NCI-H1436 (cell line): ENCODE measurements at places on chromosomes 6 and 20.

- DNase-seq = no peak
Measured at GRCh38 chr6:169725125-169726048, 1.1 kb upstream of the PHF10 start.

DNA sequence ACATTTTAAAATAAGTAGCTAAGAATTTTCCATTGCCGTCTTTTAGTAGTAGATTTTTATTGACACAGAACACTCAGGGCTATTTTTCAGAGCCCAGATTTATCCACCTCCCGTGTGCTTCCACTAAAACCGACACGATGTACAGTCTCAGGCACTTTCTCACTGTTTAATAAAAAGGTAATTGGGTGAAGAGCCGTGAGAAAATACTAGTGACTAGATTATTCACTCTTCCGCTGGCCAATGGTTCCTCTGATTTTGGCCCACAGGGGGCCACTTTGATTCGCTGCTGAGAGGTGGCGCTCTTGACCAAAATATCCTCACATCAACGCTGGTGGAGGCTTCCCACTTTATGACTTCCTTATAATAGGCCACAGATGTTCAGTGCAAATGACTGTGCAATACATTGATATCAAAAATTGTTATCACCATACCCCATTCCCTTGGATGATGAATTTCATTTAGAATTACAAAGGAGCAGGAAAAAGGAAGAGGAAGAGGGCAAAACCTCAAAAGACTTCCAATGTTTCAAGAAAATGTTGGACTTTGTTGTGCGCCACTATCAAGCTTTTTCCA is 12.3 kb upstream of the HDDC2 start:
- DNase-seq = peak; percentile 18

- no peak for DNase-seq
Measured at GRCh38 chr20:58133020-58133808, 95.2 kb downstream of the ANKRD60 start.

DNA sequence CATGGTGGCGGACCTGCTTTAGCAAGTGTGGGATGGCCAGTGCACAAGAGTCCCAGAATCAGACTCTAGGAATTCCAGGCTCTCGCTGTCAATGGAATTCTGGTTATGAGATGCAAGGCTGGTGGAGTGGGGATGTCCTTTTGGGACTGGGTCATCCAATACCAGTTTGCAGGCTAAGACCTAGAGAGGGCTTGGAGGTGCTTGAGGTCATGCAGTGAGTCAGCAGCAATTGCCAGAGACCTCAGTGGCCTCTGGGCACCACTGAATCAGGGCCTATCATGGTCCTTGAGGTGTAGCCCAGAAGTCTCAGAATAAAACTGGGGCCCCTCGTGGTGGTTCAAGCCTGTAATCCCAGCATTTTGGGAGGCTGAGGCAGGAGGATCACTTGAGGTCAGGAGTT is 1.4 kb upstream of the SCRT2 start:
- no peak for DNase-seq

DNA sequence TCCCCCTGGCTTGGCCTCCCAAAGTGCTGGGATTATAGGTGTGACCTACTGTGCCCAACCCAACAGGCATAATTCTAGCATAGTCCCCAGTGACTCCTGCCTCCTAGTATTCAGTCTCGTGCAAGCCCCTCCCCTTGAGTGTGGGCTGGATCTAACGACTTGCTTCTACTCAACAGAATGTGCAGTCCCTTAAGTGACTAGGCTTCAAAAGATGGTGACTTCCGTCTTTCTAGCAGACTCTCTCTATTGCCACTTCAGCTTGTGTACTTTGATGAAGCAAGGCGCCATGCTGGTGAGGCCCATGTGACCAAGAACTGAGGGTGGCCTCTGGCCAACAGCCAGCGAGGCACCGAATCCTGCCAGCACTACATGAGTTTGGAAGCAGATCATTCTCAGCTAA is 109.6 kb upstream of the TRAF3IP2 start:
- DNase-seq = peak; percentile 83

GRCh38 chr20:44642203-44643153 is 9.0 kb downstream of the ADA start:
- DNase-seq = no peak

- DNase-seq = no peak
Measured at GRCh38 chr6:118171852-118172251, 264.8 kb downstream of the SLC35F1 start.

GRCh38 chr6:157253017-157253416 is 70.3 kb downstream of the TMEM242 start:
- DNase-seq = no peak

DNA sequence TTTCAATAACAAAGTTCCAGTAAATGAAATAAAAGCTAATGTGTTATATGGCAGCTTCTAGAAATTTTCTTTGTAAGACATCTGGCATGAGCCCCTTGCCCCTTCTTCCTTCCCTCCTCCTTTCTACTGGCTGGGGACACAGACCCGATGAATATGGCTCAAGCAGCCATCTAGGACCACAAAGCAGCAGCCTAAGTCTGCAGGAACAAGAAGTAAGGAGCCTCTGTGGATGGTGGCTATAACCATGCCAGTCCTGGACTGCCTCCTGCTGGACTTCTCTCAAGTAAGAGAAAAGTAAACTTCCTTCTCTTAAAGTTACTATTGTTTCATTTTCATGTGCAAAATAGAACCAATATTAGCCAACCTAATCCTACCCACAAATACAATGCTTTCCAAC is 114.9 kb upstream of the DST start:
- no peak for DNase-seq

DNA sequence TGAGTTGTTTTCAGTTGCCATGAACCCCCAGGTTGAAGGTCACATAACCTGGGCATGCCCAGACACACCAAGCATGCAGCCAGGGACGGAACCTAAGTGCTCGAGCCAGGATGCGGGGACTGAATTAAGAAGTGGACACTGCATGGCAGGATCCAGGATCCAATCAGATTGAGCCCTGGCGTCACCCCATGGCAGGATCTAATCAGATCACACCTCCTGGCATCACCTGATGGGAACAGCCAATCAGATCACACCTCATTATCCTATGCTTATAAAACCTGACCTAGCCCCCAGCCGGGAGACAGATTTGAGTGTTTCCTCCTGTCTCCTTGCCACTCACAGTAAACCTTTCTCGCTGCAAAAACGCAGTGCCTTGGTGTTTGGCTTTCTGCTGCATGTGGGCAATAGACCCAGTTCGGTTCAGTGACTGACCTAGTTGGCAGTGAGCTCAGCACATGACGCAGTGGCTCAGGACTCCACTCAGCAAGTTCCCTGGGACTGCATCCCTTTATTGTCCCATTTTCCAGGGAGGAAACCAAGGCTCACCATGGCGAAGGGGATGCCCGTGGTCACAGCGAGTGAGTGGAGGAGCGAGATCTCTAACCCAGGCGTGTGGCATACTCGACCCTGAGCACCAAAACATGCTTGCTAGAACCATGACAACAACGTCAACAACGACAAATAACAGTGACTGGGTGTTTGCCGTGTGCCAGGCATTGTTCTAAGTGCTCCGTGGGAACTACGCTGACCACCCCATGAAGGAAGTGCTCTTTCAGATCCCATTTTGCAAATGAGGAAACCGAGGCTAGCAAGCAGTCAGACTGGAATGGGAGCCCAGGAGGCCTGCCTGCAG is 66.3 kb downstream of the RBM38 start:
- no peak for DNase-seq

DNA sequence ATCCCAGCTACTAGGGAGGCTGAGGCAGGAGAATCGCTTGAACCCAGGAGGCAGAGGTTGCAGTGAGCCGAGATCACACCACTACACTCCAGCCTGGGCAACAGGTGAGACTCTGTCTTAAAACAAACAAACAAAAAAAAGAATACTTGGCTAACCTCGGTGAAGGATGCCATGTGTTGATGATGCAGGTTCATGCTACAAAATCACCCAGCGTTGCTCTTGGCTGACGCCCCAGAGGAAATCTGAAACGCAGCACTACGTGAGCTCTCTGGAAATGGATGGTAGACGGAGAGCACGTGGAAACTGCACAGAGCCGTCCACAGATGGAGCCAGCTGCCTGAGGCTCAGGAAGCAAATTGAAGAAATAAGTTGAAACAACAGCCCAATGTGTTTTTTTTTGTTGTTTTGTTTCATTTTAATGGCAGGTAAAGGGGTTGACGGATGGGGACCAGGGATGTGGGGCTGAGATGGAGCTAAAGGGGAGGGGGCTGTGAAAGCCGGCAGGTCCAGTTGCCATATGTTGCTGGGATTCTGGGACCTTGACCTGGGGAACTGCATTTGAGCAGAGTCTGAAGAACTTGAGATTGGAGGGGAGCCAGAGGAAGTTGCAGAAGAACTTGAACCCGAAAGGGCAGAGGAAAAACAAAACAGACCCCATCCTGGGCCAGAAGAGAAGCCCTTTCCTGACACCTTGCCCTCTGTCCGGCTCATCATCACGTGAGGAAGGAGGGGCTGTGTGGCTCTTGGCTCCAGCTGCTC is 12.8 kb upstream of the MANBAL start:
- DNase-seq = peak; percentile 57

- peak; percentile 34 for DNase-seq
Measured at GRCh38 chr6:53718597-53719460, 53.3 kb upstream of the KLHL31 start.

GRCh38 chr20:16922834-16923233 is 174.7 kb downstream of the OTOR start:
- peak; percentile 1 for DNase-seq

GRCh38 chr20:41574802-41575389 is 43.3 kb downstream of the CHD6 start:
- no peak for DNase-seq
